ENCODE measurements at places on chromosomes 11 and 22.

- DNase-seq = no peak
Observed at GRCh38 chr11:19379465-19379864, 138.7 kb upstream of the E2F8 start.

DNA sequence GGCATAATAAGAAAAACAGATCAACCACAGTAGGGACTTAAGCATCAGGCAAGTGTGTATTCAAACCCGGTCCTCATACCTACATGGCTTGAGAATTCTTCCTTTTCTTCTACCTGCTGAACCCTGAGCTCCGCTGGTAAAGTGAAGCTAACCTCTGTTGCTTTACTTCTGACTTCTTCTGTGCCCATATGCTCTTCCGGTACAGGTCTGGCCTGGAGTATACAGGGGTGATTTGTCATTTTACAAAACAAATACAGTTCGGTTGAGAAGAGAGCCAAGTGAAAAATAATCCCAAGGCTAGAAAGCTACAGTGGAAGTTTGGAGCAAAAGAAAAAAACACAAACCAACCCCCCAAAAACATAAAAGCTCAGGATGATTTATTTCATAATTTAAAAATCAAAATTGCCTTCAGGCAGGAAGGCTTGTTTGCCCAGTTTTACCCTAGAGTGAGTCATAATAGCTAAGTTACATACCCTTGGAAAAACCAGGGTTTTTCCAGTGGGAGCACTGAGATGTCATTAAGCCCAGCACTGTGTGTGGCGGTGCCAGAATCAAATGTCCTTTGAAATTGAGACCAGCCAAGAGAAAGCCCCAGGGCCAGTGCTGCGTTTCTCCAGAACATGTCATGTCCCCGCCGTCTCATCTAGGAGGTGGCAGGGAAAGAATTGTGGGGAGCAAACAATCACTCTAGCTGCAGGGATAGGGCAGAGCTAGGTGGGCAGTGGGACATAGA lies 305.5 kb upstream of the ISX start:
- DNase-seq = no peak

DNA sequence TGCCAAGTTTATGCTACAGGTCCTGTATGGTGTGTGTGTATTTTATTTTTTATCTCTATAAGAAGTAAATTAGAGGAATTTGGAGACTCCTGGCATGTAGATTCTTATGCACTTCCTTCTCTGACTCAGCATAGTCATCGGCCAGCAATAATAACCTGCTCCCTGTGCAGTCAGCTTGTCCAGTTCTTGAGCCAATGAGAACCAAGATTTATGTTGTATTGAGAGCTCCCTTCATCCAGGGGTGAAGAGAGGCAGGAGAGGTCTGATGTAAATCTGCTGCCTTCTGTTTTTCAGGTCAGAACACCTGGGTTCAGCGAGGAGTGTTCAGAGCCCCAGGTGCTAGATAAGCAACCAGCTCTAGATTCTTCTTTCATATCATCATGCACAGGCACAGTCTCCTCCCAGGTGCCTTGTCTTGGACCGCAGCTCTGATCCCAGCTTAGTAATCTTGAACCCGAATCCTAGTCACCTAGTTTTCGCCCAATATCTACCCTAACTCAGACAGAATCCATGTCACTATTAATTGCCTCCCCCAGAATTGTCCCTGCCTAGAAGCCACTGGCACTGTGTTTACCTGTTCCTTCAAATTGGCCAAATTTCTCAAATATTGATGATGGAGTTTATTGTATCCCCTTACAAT lies 328.2 kb upstream of the NCAM1 start:
- DNase-seq = no peak

DNA sequence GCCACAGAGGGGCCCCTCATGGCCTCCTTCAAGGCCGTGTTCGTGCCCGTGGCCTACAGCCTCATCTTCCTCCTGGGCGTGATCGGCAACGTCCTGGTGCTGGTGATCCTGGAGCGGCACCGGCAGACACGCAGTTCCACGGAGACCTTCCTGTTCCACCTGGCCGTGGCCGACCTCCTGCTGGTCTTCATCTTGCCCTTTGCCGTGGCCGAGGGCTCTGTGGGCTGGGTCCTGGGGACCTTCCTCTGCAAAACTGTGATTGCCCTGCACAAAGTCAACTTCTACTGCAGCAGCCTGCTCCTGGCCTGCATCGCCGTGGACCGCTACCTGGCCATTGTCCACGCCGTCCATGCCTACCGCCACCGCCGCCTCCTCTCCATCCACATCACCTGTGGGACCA lies 10.0 kb downstream of the CXCR5 start:
- DNase-seq = no peak

GRCh38 chr11:65857500-65857852 lies 504 bp downstream of the CFL1 start:
- no peak for DNase-seq

DNA sequence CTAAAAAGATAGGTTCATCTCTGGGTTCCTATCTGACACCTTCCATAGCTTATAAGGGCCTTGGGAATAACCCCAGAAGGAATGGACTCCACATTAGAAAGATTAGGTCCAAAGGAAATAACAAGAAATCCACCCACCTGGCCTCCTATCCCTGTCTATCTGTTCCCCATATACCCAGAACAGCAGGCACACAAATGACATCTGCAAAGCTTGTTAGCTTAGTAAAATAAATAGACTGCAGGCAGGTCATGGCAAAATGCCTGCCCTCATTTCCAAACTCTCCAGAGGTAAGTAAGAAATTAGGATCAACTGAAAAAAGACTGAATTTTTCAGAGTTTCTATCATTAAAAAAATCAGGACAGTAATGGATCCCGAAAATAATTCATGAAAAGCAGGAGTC lies 489.5 kb downstream of the DLG2 start:
- DNase-seq = no peak

DNA sequence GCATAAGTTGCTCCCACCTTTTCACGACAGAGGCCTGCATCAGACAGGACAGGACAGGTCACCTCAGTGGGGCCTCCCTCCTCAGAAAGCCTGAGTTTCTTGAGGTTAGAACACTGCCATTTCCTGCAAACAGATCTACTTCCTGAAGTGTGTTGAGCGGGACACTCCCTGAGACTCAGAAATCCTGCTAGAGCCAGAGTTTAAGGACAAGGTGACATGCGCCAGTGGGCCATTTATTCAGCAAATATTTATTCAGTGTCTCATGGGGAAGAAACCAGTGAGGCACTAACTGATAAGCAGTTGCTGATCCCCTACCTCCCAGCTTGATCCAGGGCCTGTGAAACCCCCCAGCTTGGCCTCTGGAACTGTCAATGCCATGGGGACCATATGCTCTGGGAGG lies 454.6 kb downstream of the SOX6 start:
- no peak for DNase-seq

GRCh38 chr11:75891947-75892739 lies 77.1 kb downstream of the UVRAG start:
- no peak for DNase-seq

GRCh38 chr11:71441251-71441650 lies 6.9 kb downstream of the DHCR7 start:
- no peak for DNase-seq

DNA sequence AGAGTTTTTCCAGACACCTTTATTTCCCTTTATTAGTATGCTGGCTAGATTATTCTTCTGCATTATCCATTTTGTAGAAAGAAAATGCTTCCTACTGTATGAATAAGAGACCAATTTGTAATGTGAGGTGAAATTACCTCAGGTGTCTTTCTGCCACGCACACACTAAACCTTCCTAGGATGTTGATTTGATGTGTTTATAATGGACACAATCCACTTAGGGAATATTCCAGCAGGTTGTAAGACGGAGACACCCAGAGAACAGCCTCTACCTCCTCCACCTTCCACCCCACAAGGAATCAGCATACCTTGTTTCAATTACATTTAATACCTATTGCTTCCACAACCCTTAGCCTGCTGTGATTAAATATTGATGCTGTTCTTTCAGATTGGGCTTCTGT lies 379.1 kb upstream of the KIRREL3 start:
- DNase-seq = no peak

DNA sequence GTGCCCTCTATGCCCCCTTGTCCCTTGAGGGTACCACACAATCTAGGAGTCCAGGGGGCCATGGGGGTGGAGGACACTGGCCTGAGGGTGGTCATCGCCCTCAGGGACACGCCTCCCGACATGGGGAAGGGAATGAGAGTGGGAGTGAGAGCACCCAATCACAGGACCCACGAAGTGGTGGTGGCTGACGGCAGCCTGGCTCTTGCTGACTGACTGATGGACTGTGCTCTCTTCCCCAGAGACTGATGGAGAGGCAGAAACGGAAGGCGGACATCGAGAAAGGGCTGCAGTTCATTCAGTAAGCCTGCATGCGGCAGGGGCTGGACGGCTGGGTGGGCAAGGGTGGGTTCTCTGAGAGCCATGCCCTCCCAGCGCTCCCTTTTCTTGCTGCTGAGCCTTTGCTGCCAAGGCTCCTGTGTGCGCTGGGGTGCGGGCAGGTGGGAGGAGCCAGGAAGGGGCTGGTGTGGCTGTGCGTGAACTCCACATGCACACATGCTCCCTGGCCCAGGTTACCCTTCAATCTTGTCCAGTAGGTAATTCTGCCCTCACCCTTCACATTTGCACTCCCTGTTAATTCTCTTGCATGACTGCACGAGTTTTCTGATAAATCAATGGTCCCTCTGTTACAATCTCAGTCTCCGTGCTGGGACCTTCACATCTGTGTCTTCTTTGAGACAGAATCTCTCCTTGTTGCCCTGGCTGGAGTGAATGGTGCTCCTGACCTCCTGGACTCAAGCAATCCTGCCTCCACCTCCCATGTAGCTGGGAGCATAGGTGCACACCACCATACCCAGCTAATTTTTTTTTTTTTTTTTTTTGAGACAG lies 19.3 kb downstream of the ZC3H7B start:
- no peak for DNase-seq

- no peak for DNase-seq
Observed at GRCh38 chr11:68649851-68650555, 34.3 kb upstream of the GAL start.

DNA sequence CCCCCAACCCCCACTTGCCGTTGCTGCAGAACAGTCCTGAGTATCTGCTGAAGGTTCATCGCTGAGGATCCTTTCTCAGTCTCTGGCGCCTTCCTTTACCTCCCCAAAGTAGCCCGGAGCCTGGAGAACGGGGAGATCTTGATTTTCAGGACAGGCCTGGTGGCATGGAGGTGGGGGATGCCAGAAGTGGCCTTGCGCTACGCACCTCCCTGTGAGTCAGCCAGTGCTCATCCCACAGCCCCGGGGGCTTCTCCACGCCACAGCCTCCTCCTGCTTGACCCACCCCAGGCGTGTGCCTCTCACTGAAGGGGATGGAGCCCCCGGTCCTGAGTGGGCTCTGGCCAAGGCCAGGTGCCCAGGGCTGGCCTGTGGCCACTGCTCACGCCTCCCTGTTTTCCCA lies 339.6 kb downstream of the TBC1D22A start:
- DNase-seq = no peak

- no peak for DNase-seq
Observed at GRCh38 chr11:132139181-132139580, 768.8 kb downstream of the NTM start.

GRCh38 chr22:33006955-33007318 lies 51.2 kb downstream of the SYN3 start:
- no peak for DNase-seq

GRCh38 chr11:58578136-58578634 lies 678 bp upstream of the ZFP91 start:
- peak; percentile 83 for DNase-seq

- DNase-seq = no peak
Observed at GRCh38 chr22:22045571-22046335, 63.2 kb upstream of the TOP3B start.

DNA sequence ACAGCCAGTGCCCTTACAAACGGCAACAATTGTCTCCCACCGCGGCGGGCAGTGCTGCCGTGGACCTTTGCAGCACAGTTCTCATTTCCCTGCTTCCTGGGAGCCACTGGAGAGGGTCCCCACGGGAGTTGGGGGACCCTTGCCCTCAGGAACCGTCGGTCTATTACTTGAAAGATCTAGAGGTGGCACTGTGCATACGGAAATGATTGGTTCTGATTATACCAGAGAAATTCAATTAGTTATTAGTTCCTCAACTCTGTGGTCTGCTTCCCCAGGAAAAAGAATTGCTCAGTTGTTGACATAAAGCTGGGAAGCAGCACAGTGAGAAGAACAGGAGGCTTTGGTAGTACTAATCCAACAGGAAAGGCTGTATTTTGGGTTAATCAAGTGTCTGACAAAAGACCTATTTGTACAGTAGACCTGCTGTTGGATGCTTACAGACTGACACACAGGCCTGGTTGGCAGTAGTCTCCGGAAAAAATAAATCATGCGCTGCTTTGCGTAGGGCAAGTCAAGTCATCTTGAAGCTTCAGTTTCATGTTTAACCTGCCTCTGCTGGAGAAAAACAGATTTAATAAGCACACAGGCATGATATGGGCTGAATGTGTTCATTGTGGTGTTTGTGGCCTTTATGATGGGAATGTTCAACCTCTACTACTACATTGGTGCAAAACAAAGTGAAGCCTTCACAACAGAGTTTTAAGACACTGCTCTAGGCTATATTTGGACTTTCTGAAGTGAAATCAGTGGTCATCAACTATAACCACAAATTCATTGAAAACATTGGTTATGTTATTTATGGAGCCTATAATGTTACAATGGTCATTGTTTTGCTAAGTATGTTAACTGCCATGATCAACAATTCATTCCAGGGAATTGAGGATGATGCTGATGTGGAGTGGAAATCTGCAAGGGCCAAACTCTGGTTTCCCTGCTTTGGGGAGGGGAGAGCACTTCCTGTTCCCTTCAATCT lies 54.6 kb upstream of the SC5D start:
- DNase-seq = no peak

DNA sequence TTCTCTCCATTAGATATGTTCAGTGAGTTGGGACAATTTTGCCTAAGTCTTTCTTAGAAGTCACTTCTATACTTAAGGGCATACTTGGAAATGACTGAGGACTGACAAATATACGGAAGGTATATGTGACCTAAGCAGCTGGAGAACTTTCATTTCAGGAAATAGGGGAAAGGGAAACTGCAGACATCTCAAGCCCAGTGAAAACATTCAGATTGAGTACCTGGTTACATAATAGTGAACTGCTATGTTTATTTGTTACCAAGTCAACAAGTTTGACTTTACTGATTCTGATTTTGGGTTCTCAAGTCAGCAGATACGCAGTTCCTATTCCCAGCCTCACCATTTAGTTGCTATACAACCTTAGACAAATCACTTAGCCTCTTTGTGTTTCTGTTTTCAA lies 1173.9 kb downstream of the LRRC4C start:
- no peak for DNase-seq

DNA sequence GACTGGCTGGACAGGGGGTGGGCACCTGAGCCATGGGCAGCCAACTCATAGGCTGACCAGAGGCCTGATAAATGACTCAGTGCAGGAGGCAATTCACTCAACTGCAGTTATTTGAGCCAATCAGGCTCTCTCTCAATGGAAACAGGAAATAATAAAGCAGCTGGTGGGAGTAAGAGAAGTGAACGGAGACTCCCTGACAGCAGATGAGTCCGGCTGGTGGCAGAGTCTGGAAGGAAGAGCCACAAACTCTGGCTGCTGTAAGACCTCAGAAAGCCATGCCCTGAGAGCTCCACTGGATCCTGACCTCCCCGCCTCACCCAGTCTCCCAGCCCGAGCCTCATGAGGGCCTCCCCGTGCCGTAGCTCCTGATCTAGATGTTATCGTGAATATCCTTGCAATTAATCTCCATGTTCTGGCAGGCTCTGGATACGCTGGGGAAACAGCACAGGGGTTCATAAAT lies 69.8 kb downstream of the TRIM29 start:
- no peak for DNase-seq

- DNase-seq = no peak
Observed at GRCh38 chr22:48057116-48057835, 1294.8 kb downstream of the TBC1D22A start.
